Right ventricle myocardium inferior (tissue), 1 donor: ENCODE measurements at places on chromosomes 7 and 10. TPM values are rescaled to one million over a fixed set of nuclear protein-coding genes. Genes with fewer than 3 reads are reported as not detected.
A peak's percentile ranks its signal among the peaks of the same experiment; 100 is the strongest.

DNA sequence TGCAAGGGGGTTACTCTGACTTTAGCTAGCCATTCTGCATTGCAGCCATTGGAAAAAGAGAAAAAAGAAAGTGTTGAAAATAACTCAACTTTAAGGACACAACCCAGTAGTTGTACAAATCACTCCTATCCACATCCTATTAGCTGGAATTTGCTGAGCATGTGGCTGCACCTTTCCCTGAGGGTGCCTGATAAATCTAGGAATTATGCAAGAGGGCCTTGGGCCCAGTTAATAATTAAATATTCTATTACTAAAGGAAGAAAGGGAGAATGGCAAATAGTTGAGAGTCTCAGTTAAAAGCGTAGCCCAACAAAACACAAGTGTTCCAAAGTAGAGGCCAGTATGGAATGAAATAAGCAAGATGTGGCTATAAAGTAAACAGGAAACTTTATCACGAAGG, 200.9 kb upstream of the CNTNAP2 start:
- no peak for DNase-seq

- DNase-seq: no peak
Measured at GRCh38 chr10:75450075-75450445, 18.6 kb downstream of the LRMDA start.

- DNase-seq: no peak
Measured at GRCh38 chr7:112930787-112931186, 140.6 kb upstream of the TMEM168 start.

The WEE2 gene
- total RNA-seq: not detected

GRCh38 chr10:5540891-5541290, 16.1 kb downstream of the CALML3 start:
- DNase-seq: no peak

GRCh38 chr10:73865459-73866442, 8.6 kb downstream of the CAMK2G start:
- DNase-seq: peak; percentile 89

GRCh38 chr7:101729241-101729883, 88.1 kb upstream of the CUX1 start:
- peak; percentile 81 for DNase-seq

The BMPER gene
- 2.5 TPM for total RNA-seq

DNA sequence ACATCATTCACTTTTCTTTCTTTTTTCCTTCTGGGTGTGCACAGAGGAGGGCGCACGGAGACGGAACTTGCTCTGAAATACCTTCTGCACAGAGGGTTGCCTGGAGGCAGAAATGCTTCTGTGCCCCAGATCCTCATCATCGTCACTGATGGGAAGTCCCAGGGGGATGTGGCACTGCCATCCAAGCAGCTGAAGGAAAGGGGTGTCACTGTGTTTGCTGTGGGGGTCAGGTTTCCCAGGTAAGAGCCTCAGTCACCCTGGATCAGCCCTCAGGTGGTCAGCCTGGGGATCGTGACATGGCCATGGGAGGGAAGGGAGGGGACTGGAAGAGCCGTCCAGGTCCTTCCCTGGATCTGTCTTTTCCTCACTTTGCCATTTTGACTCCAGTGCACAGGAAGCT, 33.6 kb downstream of the VWA2 start:
- DNase-seq: no peak

DNA sequence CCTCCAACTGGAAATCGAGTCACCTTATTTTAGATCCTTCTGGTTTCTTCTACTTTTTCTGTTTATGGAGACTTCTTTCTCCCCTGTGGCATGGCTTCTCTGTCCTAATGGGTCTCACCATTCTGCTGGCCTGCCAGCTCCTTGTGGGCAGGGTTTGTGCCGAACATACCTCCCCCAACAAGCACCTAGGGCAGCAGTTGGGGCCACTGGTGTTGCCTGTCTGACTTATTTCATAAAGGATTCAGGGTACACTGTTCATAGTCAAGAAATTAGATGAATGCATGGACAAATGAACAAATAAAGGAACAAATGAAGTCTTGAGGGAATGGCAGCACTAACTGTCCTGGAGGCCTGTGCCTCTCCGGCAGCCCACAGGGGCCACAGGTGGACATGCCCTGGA, 55.6 kb upstream of the DOCK1 start:
- DNase-seq: no peak

The PNLIPRP1 gene
- not detected for total RNA-seq

The NPTX2 gene
- total RNA-seq: 3.1 TPM

DNA sequence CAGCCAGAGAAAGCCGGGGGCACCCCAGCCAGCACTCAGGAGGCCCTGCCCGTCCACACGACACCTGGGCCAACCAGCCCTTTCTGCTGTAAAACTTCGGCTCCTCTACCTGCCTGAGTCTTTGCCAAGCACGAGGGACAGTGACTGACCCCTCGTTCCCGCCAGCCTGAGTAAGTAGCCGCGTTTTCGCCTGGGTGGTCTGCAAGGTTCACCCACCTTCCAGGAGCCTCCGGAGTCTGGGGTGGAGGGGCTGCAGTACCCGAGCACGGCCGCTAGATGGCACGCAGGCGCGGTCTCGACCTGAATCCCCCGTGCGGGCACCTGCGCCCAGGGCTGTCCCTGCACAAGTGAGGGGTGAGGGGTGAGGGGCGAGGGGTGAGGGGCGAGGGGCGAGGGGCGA, 192.7 kb downstream of the PTPRN2 start:
- no peak for DNase-seq

The ASZ1 gene
- total RNA-seq: not detected

GRCh38 chr10:124145109-124145870, 51.9 kb upstream of the CHST15 start:
- DNase-seq: peak; percentile 90

- peak; percentile 45 for DNase-seq
Measured at GRCh38 chr7:115096262-115096661, 174.4 kb downstream of the MDFIC start.

DNA sequence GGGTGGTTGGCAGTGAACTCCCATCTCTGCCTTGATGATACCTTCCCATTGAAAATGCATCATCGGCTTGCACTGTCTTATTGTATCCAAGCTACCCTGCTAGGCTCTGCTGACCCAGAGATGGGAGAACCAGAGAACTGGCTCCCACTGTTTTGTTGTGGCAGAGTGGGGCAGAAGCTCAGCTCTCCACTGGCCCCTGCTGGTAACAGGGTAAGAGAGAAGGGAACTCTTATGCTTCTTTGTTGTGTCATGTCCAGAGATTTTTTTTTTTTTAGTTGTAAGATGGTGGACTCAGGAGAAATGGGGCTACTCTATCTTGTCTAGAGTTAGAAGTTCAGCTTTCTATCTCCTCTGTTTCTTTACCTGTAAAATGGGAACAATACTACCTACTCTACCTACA, 100.5 kb upstream of the SDK1 start:
- DNase-seq: no peak

The DYNC1I1 gene
- total RNA-seq: 30.7 TPM

- DNase-seq: no peak
Measured at GRCh38 chr7:127571741-127572505, 13.5 kb downstream of the GCC1 start.

The LLCFC1 gene
- total RNA-seq: not detected

The ZDHHC4 gene
- 39.3 TPM for total RNA-seq

The COL28A1 gene
- total RNA-seq: 5.6 TPM

DNA sequence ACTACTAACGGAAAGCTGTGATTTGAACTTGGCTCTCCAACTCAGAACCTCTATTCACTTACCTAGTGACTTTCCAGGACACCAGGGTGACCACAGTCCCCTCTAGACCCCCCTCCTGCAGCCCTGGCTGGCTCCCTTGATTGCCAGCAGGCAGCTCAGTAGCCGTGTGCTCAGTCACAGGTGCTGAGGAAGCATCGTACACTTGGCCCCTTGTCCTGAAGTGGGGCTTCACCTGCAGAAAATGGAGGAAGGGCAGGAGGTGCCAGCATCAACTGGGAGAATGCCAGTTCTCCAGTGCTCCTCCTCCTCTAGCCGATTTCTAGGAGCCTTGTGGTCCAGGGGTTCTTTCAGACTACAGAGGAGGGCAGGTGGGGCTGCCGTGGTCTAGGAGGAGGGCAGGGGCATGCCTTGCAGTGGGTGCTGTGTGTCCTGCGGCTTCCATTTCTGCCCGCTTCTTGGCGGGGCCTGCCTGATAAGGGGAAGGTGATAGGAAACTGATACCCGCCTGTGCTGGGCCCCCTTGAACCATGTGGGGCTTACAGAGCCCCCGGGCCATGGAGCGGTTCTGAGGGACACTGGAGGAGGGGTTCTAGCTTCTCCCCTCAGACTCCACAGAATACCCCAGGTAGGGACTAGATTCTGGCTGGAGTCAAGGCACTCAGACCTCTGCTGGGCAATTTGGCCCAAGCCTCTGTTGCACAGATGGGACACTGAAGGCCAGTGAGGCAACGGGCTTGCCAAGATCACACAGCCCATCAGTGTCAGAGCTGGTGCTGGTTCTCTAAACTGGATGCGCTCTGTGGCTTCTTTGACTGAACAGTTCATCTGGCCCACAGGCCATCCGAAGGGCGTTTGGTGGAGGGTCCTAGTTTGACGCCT, 14.0 kb downstream of the FAM241B start:
- DNase-seq: no peak

GRCh38 chr7:101594790-101595189, 34.3 kb downstream of the MYL10 start:
- DNase-seq: no peak

GRCh38 chr10:118484152-118484871, 111.1 kb downstream of the PRLHR start:
- no peak for DNase-seq

DNA sequence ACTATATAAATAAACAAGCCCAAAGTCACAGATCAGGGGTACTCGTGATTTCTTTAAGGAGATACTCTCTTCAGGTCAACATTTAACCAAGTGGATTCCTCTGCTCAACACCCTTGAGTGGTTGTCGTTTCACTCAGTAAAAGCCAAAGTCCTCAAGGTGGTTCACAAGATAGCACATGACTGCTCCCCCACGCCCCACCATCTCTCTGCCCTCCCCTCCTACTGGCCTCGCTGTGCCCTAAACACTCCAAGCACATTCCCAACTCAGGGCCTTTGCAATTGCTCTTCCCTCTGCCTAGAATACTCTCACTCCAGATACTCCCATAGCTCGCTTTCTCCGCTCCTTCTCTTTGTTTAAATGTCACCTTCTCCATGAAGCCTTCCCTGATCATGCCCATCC, 72.1 kb upstream of the FHIP2A start:
- no peak for DNase-seq

DNA sequence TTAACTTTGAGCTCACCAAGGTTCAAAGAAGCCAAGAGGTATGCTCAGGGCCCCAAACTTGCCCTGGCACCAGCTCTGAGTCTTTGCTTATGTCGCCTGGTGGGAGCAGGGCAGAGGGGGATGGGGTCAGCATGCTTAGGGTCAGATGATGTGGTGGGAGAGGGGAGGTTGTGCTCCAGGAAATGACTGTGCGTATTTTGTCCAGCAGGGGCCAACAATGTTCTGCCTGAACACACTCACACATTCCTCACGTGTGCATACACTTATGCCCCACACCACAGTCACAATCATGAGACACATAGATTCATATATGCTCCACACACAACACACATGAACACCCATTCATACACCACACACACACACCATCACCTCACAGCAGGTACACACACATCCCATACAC, 4.4 kb upstream of the RAMP3 start:
- no peak for DNase-seq

- DNase-seq: no peak
Measured at GRCh38 chr10:119515511-119516045, 26.9 kb downstream of the RGS10 start.

DNA sequence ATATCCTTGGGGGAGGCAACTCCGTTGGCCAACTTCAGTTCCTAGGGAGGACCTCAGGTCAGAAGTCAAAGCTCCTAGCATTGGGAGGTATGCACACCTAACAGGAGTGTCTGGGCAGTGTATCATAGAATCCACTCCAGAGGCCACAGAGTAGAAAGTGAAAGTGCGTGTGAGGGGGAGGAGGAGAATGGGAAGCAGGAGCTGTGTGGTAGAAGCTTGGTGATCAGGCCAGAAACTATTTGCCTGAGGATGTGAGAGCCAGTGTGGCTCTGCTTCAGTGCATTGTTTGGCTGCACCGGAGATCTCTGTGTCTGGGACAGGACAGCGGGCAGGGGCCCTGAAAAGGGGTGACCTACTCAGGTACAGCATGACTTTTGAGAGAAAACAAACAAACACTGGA, 557.4 kb upstream of the VSTM2A start:
- no peak for DNase-seq

DNA sequence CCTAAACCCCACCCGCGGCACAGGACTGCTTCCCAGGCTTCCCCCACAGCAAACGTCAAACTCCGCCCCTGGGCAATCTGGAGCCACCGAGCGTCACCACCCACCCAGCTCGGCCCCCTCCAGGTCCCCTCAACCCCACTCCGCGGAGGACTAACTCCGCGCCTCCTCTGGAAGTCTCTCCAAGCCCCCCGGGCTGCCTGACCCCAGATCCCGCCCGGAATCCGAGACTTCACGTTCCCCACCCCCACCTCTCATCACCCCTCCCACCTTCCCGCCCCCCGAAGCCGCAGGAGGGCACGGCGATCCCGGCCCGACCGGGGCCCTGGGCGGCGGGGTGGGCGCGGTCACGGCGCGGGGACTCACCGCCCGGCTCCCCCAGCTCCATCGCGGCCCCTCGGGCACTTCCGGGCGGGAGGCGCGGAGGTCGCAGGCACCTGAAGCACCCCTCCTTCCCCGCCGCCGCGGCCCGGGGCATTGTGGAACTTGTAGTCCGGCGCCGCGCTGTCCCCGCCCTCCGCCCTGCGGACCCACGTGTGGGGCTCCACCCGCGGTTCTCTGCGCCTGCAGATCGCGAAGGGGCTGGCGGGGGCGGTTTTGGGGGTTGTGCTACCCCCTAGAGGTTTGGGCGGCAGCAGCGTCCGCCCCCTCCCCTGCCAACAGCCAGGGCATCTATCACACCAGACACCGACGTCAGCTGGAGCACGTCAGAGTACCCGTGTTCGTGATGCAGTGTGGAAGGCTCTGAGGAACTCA, at the start of gene TMUB1:
TMUB1 (minus strand) TSS at position 423 of the 753 bp plus-strand sequence. CDS start 930 bp downstream, outside the sequence.
- peak; percentile 95 for DNase-seq

The SEMA4G gene
- total RNA-seq: 1.5 TPM

GRCh38 chr10:2979306-2979705, 88.0 kb upstream of the PFKP start:
- no peak for DNase-seq

DNA sequence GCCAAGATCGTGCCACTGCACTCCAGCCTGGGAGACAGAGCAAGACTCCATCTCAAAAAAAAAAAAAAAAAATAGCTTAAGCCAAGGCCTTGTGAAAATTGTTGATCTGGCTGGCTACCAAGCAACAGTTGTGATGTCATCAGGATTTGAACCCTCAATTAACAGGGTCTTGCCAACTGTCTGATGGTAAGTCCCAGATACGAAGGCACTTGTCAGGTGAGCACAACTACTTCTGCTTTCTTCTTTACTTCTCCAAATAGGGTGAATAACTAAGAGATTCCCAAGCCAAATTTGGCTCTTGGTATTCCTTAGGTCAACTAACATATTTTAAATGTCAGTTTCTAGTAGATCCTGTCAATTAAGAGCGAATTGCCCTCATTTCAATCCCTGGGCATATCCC, 47.4 kb downstream of the ANKRD61 start:
- DNase-seq: no peak

GRCh38 chr7:3795781-3796180, 494.7 kb downstream of the SDK1 start:
- no peak for DNase-seq

The ARHGEF35 gene
- total RNA-seq: 0.87 TPM
